ENCODE measurements at places on chromosomes 5 and 9.

GRCh38 chr9:119677811-119678505 lies 308.7 kb upstream of the BRINP1 start:
- DNase-seq: no peak

- DNase-seq: peak; percentile 20
These were observed 29.5 kb downstream of the SLC25A46 start for GRCh38 chr5:110768138-110768860.

GRCh38 chr5:181149355-181149754 lies 2.0 kb downstream of the OR2V2 start:
- DNase-seq: no peak

DNA sequence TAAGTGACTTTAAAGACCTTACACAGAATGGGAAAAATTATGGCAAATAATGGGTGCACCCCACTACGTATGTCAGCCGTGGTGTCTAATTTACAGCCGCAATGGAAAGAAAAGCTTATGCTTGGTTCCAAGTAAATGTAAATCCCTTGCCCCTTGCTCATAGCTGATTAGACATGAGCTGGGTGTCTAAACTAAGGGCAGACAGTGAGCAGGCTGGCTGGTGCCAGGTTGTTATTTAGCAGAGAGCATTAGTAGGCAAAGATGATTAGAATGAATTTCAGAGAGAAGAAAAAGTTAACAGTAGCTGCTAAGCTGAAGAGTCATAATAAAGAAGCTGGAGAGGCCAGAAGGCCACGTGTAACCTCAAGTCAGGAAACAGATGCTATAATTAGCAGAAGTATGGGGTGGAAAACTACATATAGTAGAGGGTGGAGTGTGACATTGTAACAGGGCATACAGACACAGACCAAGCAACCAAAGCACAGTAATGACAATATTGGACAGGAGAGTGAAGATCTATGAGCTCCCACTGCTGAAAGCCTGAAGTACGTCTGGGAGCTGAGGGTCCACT lies 257.7 kb downstream of the MCTP1 start:
- peak; percentile 6 for DNase-seq

GRCh38 chr5:37370550-37370863 lies 399 bp downstream of the NUP155 start:
- DNase-seq: no peak

GRCh38 chr5:101942321-101942882 lies 353.7 kb downstream of the SLCO4C1 start:
- DNase-seq: no peak

DNA sequence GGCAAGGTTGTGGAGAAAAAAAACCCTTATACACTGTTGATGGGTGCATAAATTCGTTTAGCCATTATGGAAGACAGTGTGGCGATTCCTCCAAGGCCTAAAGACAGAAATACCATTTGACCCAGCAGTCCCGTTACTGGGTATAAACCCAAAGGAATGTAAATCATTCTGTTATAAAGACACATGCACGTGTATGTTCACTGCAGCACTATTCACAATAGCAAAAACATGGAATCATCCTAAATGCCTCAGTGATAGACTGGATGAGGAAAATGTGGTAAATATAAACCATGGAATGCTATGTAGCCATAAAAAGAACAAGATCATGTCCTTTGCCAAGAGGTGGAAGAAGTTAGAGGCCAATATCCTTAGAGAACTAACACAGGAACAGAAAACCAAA lies 119.9 kb upstream of the PRR16 start:
- no peak for DNase-seq

- no peak for DNase-seq
These were observed 761 bp upstream of the DNAJC25 start for GRCh38 chr9:111630182-111630963.

GRCh38 chr9:126321742-126322141 lies 4.9 kb upstream of the MVB12B start:
- no peak for DNase-seq

- DNase-seq: no peak
These were observed 15.1 kb upstream of the TCF7 start for GRCh38 chr5:134099288-134099872.

DNA sequence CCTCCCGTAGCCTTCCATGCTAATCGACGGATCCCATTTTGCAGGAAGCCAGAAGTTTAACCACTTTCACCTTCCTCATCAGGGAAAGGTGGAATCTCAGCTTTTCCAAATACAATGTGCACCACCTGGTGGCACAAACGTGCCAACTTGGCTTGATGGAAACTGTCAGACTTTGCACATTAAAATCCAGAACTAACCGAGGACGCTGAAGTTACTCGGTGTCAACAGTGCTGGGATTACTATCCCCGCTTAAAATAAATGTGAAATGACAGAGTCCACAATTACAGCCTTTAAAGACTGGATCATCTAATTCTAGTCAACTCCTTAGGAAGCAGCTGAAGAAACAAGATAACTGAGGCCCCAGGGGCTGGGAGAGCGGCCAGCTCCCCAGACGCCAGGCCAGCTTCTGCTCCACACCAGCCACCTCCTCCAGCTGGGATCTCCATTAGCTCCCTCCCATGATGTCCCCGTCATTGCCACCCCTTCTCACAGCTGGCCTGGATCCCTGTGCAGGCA lies 50.1 kb upstream of the RETREG1 start:
- DNase-seq: peak; percentile 22

DNA sequence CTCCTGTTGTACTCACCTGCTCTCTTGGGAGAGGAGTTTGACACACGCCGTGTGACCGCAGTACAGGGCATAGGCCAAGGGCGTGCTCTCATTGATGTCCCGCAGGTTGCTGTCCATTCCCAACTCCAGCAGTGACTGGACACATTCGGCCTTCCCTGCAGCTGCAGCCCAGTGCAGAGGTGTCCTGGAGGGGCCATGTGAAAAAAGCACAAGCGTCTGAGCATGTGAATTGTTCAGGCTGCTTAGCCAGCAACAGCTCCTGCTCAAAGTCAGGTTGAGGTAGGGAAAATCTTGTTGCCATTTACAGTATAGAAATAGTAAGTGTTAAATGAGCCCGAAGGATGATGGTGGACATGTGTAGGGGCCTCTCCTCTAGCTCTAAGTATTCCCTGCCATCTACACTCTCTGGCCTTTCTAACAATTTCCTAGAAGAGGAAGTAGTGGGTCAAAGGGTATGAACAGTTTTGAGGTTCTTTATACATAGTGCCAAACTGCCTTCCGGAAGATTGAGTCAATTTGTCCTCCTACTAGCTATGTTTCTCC lies 116.5 kb downstream of the ANKRD55 start:
- no peak for DNase-seq

- DNase-seq: no peak
These were observed 54.5 kb upstream of the FST start for GRCh38 chr5:53425687-53426511.

GRCh38 chr5:149365418-149365817 lies 7.6 kb downstream of the PCYOX1L start:
- DNase-seq: no peak

DNA sequence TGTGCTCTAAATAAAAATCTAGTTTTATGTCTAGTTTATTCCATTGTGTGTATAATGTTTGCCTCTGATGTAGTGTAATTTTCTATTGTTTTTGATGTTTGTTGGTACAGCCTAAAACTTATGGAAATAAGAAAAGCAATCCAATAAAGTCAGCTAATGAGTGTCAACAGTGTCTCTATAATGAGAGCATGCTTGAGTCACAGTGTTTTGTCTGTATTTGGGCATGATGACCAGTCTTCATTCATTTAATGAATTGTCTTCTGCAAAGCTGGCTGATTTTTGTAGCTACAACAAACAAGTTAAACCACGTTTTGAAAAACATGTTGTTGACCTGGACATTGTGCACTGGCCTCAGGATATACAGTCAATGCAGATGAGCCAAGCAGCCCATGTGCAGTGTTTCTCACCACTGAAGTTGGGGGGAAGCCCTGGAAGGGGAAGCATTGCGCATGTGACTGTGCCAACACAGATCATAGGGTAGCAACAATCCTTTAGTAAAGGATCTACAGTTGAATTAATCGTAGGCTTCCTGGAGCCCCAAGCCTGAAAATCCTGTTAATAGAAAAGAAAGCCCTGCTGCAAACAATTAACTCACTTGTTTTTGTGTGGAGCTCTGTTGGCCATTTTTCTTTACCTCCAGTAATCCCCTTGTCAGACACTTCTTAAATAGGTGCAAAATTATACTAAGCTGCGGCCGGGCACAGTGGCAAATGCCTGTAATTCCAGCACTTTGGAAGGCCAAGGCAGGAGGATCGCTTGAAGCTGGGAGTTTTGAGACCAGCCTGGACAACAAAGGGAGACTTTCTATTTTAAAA lies 88.0 kb downstream of the INIP start:
- no peak for DNase-seq

DNA sequence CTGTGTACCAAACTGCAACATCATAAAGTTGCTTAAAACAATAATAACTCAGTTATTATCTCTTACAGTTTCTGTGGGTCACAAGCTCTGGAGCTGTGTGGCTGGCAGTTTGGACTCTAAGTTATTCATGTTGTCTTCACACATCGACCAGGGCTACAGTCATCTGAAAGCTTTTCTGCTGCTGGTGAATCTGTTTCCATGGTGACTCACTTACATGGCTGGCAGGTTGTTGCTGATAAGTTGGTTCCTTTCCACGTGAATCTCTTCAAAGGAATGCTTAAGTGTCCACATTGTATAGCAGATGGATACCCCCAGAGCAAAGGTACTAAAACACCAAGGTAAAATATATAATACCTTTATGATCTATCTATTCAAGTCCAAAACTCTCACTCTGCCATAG lies 44.8 kb upstream of the CYLC2 start:
- no peak for DNase-seq

- no peak for DNase-seq
These were observed 64.7 kb downstream of the SH3PXD2B start for GRCh38 chr5:172389578-172390112.

- peak; percentile 39 for DNase-seq
These were observed 226.5 kb downstream of the TLE1 start for GRCh38 chr9:81462801-81463200.

- DNase-seq: peak; percentile 74
These were observed 119.8 kb downstream of the LPAR1 start for GRCh38 chr9:110918316-110919049.

DNA sequence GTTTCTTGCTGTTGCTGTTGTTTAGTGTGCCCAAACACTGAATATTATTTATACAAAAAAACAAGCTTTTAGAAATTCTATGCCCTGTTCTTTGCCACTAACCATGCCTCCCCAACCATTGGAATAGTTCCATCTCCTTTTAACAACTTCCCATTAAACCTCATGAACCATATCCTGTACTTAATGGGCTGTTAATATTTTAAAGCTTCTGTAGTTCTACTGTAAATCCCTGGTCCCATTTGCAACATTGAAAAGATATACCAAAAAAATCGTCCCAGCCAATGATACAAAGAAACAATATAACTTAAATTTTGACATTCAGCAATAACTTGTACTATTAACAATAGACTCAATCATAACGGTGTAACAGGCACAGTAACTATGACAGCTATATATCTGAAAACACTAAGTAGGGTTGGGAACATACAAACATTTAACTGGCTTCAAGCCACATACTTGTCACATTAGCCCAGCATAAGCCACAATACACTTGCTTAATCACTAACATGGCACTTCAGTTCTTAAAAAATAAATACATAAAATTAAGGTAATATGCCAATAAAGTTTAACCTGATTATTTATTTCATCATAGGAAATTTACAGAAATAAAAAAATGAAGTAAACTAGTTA lies 86.1 kb downstream of the ADAMTS6 start:
- peak; percentile 34 for DNase-seq

DNA sequence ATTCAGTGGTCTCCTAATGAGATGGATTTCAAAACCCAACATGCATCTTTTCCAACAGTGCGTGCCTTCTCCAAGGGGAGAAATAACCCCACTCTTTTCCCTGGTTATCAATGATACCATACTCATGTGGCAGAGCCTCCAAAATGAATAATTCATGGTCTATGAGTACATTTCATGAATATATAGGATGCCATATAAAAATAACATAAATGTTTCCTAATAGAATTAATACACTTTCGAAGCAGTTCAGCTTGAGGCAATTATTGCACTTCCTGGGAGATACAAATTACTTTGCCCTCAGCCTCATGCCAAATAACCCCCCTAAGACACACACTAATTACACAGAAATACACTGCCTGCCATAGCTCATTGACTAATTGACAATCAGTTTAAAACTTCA lies 318.6 kb downstream of the ZSWIM6 start:
- DNase-seq: no peak

DNA sequence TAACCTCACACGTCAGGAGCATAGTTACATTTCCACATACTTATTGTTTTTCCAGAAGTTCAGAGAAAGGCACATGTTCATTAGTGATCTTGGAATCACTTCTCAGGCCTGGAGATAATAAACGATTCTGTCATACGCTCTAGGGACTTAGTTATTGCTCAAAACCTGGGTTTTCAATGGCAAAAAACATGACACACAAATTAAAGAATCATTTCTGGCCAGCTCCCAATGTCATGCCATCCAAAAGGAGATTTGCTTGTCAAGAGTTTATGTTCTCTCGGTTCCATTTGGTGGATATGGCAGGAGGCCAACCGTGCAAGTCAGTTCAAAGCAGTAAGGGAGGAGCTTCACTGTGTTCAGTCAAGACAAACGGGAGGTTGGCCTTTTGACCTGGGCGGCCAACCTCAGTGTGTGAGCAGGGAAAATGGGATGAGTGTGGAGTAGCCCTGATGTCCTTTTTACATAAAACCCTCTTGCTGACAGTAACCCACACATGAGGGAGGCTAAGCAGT lies 123.4 kb downstream of the NXNL2 start:
- DNase-seq: peak; percentile 82

DNA sequence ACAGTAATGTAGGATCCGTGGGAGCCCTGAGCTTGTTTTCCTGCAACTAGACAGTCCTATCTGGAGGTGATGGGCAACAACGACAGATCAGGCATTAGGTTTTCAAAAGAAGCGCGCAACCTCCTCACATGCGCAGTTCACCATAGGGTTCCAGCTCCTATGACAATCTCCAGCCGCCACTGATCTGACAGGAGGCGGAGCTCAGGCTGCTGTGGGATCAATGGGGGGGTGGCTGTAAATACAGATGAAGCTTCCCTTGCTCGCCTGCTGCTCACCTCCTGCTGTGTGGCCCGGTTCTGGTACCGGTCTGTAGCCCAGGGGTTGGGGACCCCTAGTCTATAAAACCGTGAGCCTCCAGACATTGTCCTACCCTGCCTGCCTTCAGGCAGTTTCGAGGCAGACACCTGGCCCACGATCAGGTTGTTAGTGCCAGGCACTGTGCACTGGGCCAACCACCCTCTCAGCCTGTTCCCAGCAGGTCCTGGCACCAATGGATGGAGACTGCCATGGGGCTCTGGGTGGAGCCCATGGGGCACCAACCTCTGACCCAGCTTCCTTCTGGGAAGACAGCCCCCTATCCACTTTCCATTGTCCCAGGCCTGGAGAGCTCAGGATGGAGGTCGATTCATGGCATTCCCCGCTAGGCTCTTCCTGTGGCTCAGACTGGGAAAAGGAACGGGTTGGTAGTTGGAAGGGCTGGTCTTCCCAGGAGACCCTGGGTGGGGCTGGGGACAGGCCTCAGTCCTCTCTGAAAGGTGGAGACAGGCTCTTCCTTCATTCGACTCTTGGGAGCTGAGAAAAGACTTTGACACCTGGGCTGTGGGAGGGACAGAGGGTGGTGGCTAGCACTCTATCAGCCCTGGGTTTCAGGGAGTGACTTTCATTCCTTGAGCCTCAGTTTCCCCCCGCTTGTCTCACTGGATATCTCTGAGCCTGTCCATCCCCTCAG lies 1.7 kb downstream of the ENDOG start:
- peak; percentile 83 for DNase-seq

- peak; percentile 76 for DNase-seq
These were observed 2.9 kb downstream of the ZFAND5 start for GRCh38 chr9:72362118-72362531.

- DNase-seq: no peak
These were observed 4.9 kb downstream of the AK6 start for GRCh38 chr5:69364414-69364813.
